ENCODE measurements at places on chromosomes 12 and 14. TPM values are rescaled to one million over a fixed set of nuclear protein-coding genes. Genes with fewer than 3 reads are reported as not detected.

DNA sequence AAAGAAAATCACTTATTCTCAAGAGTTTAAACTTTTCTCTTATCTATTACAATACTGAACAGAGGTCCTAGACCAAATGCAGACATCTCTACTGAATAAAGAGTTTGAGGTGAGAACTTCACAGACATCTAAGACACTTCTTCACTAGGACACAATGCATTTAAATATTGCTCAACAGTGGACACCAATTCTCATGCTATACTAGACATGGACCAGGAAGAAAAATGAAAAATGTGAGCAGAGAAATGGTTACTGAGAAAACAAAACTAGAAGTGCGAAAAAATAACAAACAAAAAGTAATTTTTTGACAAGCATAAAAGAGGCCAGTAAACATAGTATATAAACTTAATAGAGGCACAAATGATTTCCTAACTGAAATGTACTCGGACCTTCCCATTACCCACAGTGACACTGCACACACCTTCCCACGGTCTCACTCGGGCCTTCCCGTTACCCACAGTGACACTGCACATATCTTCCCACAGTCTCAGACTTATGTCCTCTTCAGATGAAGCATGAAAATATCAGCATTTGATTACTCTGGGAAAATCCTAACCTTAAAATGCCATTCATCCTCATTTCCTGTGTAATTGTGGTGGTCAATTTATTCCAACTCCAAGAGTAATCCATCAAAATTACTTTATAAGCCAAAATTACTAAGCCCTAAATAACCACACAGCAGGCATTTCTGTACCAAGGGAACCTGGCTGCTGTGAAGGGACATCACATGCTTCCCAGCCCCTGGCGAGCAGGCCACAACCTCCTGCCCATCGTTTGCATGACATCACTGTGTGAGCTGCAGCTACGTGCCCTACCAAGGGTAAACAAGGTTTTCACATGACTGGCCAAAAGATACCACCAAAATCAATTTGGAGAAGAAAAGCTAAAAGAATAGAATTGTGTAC is 6.4 kb downstream of the SLC15A4 start:
- no peak for DNase-seq

GRCh38 chr14:83342590-83342989 is 1808.9 kb upstream of the SEL1L start:
- DNase-seq, result no peak

DNA sequence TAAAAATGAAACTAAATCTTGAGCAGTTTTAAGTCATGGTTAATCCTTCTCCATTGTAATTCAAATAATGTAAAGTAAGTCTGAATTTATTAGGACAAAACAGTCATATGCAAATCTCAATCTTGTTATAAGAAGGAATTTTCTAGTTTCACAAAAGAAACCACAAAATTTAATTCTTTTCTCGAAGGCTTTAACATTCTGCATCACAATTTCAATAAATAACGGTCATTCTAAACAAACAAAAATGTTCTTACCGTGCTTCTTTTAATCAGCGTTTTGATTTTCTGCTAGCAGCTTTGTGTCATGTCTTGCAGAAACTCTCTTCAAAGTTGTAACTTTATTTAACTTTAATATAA is 225 bp downstream of the CLEC2B start:
- no peak for DNase-seq

- DNase-seq, result no peak
These were observed 157.6 kb upstream of the MDGA2 start for GRCh38 chr14:47833011-47833410.

DNA sequence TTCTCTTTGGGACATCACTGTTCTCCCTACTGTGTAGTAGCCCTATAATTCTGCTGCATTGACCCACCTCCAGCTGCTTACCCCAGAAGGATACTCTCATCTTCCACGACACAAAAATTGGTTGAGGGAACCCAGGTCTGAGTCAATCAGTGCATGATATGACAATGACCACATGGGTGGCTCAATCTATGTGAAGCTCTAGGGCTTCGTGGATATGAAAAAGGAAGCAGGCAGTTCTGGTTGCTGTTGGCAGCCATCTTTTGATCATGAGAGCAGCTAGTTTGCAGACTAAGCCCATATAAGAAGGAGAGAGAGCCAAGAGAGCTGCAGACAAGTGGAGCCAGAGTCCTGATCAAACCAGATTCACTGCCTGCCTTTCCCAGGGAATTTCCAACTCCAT is 57.9 kb downstream of the AVPR1A start:
- no peak for DNase-seq

The KLRD1 gene
- 1.0 TPM for total RNA-seq
